Substantia nigra (tissue), 51 donors: ENCODE measurements at places on chromosomes 12 and 14.

GRCh38 chr14:33948145-33948868, 2.6 kb downstream of the EGLN3 start:
- DNase-seq, result no peak

- peak; percentile 22 for DNase-seq
Observed at GRCh38 chr12:116053479-116054200, 223.9 kb downstream of the MED13L start.

DNA sequence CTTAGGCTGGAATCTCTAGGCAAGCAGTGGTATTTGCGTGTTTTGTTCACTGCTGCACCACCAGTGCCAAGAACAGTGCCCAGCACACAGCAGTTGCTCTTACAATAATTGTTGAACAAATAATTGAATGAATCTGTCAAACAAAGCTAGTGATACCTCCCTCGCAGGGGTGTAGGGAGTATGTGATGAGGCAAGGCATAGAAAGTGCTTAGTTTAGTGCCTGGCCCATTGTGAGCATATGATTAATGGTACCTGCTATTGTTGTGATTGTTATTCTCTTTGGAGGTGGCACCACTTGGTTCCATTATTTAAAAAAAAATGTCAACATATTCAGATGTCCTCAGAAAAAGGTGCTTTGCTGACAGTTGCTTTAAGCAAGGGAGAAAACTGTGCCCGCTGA, 210.1 kb upstream of the TBX3 start:
- DNase-seq, result no peak

DNA sequence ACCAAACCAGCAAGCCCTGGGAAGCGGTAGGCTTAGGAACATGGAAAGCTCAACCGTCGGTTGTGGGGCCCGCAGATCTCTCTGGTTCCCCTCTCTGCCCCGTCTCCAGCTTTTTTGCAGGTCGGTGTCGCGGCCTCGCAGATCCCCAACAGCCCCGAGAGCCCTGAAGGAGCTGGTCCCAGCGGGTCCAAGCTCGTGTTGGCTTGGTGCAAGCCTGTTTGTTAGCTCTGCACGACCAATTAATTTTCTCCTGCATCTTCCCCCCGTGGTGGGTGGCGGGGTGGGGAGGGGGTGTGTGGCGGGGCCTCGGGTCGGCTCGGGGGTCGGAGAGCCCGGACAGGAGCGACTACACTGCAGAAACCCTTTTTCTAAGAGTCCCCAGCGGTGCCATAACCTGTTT, 449 bp upstream of the SLC24A4 start:
- no peak for DNase-seq

- DNase-seq, result no peak
Observed at GRCh38 chr12:13164921-13165616, 31.5 kb upstream of the EMP1 start.

- no peak for DNase-seq
Observed at GRCh38 chr12:111201036-111201435, 167.9 kb downstream of the PHETA1 start.

- DNase-seq, result no peak
Observed at GRCh38 chr14:101128478-101129321, 225.2 kb upstream of the RTL1 start.

- DNase-seq, result no peak
Observed at GRCh38 chr12:76571256-76571655, 11.7 kb upstream of the OSBPL8 start.

DNA sequence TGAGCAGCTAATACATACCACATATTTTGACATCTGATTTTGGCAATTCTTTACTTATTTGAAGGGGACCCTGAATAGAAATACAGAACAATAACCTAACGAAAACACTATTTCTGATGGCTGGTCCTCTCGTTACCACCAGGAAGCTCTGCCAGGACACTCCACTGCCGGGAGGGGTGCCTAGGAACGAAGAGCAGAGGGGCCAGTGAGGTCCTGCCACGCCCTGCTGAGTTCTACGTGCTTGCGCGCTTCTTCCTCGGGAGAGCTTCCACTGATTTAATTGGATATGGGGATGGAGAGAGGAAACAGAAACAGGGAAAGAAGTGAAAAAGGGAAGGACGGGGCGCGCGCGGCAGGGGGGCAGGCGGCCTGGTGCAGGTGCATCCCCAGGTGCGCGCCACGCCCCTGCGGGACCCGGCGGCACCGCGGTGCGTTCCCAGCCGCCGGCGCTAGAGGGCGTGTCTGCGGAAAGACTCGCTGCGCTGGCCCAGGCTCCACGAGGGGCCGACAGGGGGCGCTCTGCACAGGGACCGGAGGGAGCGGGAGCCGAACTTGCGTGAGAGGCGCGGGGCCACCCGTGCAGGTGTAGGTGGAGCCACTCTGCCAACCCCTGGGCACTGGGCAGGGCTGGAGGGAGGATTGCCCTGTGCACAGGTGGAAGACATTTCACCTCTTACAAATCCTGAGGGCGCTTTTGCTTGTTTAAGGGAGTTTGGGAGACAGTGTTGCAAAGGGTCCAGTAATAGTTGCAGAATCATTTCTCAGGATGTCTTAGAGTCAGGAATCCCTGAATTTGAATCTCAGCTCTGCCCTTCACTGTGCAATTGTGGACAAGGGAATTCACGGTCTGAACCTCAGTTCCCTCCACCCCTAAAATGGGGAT, 986.3 kb upstream of the TMEM132C start:
- peak; percentile 28 for DNase-seq

GRCh38 chr14:55426891-55427290, 13.5 kb downstream of the TBPL2 start:
- DNase-seq, result no peak
